ENCODE measurements at places on chromosomes 2 and 18.

DNA sequence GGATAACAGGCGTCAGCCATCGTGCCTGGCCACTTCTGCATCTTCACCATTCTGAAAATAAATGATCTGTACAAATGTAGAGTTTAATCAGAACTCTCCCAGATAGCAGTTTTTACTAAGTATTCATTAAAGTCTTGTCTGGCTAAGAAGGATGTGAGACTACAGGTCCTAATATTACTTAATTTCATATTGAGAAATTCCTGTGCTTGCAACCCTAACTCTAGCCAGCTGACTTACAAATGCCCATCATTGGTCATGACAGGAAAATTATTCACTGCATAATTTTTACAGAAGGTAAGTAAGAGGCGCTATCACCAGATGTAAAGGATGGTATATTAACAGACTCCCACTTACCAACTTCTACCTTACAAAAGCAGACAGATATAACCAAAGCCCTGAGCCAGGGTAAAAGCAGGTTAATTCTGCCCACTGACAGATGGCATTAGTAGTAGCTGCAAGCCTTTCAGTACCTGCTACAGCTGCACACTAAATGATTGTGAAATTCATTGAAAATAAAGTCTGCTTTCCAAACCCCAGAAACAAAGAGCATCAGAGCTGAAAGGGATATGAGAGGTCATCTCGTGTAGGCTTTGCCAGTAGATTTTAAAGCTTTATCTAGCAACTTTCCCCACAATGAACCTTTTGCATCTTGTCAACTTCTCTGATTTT, 271.3 kb upstream of the STON1 start:
- no peak for DNase-seq

GRCh38 chr2:218474527-218474926, 55.6 kb downstream of the VIL1 start:
- peak; percentile 1 for DNase-seq

DNA sequence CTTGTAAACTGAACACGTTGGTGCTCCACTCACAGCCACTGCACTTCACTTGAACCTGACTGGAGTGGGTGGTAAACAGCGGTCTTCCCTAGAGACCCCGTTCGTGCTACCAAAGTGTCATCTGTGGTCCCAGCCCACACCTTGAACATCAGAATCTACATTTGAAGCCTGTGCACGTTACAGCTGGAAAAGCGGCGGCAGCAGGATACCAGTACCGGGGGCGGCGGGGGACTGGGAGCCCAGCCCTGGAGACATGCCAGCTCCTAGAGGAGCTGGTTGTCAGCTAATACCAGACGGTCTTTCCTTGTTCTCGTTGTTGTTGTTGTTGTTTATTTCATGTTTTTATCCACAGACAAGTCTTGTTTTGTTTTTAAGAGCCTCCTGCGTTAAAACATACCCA, 156.7 kb downstream of the WDSUB1 start:
- no peak for DNase-seq

DNA sequence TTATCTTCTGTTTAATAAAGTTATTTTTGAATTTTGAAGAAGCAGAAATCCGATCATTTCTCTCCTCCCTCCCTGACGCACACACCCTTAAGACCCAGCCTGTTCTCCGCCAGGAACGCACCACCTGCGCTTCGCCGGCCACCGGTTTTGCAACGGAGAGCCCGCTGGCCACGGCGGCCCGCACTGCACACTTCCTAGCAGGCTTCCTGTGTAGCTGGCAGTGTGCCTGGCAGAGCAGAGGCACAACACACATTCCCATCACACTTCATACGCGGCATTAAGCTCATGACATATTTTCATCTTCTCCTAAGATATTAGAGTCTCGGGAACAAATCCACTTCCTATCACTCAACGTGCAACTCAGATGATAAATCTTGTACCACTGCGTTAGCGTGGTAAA, 148.0 kb downstream of the HDAC4 start:
- DNase-seq = no peak

DNA sequence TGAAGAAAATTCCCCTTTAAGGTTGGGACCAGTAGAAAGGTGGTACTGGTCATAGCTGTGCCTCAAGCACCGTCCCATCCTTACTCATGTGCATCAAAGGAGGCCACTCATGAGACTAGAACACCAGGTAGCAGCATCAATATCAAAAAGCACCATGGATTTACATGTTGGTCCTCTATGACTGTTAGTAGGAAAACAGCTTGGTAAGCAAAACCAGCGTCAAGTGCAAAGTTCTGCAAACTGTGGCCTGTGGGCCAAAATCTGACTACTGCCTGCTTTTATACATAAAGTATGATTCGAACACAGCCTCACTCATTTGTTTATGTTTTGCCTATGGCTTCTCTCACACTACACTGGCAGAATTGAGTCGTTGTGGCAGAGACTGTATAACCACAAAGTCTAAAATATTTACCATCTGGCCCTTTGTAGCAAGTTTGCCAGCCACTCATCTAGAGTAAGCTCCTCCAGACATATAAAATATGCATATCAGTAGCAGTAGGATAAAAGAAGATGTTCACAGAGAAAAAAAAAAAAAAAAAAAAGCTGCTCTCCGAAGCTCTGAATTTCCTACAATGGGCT, 119.7 kb upstream of the CTNNA2 start:
- DNase-seq = no peak

GRCh38 chr18:54453996-54454395, 96.3 kb downstream of the C18orf54 start:
- no peak for DNase-seq

Measured in LHCN-M2 (cell line).